Left ventricle myocardium inferior (tissue), 1 donor: ENCODE measurements at places on chromosomes 12 and 14.

- DNase-seq = no peak
Measured at GRCh38 chr12:47094804-47095203, 15.0 kb upstream of the AMIGO2 start.

- DNase-seq = no peak
Measured at GRCh38 chr14:70696026-70696425, 54.3 kb downstream of the TTC9 start.

DNA sequence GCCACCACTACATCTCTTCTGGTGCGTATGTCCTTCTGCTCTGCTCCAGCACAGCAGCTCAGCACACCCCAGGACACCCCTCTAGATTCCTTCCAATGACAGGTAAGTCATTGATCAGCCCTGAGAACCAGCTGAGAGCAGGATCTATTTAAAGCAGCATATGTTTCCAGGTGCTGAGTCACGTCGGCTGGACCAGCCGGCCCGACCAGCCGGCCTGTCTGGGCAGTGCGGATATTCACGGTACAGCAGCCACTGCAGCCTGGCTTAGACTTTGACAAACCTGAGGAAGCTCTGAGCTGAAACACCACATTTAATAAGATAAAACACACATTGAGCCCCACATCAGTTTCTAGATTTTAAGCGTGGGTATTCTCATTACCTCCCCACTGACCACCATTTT lies 31.8 kb upstream of the RPH3A start:
- no peak for DNase-seq

- no peak for DNase-seq
Measured at GRCh38 chr14:103450416-103450815, 65.2 kb downstream of the MARK3 start.

GRCh38 chr14:34138175-34138574 lies 187.3 kb upstream of the EGLN3 start:
- DNase-seq = no peak

DNA sequence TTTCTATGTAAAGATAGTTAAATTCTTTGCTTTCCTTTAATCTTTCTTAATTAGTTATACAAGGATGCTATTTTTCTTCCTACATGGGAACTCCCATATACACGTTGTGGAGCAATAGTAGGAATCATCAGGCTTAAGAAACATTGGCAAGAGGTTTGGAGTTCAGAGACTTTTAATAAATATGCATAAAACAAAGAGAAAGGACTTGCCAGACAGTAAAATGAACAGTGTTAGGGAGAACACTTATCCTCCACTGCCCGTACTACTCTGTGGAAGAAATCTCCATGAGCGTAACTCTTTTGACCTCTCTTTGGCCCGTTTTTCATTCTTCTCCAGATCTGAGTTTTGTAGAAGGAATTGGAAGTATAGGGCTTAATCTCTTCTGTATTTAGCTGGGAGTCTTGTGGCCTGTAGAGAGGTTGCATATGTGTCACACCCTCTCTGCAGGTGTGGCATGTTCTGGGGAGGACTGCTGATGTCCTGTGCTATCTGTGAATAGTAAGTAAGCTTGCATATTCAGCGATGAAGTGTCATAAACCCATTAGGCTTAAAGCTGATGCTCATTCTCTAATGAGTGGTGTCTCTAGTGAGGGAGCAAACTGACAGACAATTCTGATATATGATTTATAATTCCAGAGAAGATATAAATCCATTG lies 455.4 kb upstream of the FAR2 start:
- no peak for DNase-seq

GRCh38 chr14:32258336-32258993 lies 55.4 kb upstream of the RNU6-8 start:
- DNase-seq = no peak

DNA sequence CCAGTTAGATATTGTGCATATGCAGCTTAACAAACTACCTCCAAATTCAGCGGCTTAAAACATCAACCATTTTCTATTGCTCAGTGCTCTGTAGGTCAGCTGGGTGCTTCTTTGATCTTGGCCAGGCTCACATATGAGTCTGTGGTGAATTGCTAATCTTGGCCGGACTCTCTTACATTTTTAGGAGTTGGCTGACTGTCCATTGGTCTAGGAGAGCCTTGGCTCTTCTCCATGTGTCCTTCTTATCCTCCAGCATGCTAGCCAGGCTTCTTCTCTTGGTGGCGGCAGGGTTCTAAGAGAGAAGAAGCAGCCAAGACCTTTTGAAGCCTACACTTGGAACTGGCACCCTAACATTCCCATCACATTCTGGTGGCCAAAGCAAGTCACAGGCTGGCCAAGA lies 174.3 kb upstream of the PWP1 start:
- DNase-seq = no peak
